ENCODE measurements at places on chromosomes 12 and 14.

DNA sequence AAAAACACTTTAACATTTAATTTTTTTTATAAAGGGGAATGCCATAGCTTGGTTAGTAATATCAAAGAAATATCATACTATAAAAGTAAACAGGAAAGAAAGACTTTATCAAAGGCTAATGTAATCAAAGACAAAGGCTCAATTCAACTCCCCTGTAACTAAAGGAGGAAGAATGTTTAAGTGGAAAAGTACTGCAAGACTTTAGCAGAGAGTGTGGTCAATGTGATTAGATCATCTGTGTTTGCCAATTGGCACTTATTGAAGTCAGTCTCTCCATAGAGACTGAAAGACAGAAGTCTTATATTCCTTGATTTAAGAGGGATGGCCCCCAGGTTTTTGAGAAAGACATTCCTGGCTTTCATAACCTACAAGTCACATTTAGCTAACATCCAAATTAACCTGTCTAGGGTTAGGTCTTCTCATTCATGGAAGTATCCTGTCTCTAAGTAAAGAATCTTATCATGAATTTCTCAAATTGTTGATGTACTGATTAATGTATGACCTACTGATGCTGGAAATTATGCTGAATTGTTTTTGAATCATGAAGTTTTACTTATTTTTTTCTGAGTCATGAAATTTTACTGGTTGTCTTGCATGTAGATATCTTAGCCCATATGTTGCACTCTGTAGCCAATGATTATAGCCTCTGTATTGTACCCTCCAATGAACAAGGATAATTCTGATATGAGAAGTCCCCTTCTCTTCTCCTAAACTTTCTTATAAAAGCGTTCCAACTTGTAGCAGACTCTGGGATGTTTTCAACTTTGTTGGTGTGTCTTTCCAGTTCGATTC, 65.4 kb downstream of the ATXN7L3B start:
- DNase-seq, result no peak

- DNase-seq, result no peak
Observed at GRCh38 chr14:101723061-101723595, 38.4 kb upstream of the PPP2R5C start.

- DNase-seq, result peak; percentile 81
Observed at GRCh38 chr12:12376646-12377448, 20.0 kb downstream of the BORCS5 start.

GRCh38 chr14:91065266-91065665, 4.8 kb upstream of the RPS6KA5 start:
- DNase-seq, result no peak

- DNase-seq, result no peak
Observed at GRCh38 chr14:52071675-52072074, 2.8 kb upstream of the NID2 start.

DNA sequence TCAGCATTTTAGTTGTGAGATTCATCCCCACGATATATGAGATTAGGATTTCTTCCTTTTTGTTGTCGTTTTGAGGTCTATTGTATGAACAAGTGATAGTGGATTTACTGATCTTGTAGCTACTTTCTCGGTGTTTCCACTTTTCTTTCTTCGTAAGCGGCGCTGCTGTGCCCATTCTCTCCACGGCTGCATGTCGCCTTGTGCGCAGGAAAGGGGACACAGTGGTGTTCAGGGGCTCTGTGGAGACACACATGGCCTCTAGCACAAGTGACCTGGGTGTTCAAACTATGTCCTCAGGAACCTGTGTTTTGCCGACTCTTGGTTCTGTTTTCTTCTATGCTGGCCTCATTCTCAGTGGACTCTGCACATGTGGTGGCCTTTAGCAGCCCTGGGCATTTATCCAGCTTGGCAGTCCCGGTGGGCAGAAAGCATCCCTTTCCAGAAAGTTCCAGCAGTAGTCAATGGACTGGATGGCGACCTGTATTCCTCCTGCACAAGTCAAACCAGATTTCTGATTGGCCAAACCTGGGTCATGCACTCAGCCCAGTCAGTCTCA, 18.7 kb downstream of the CKAP4 start:
- DNase-seq, result no peak

DNA sequence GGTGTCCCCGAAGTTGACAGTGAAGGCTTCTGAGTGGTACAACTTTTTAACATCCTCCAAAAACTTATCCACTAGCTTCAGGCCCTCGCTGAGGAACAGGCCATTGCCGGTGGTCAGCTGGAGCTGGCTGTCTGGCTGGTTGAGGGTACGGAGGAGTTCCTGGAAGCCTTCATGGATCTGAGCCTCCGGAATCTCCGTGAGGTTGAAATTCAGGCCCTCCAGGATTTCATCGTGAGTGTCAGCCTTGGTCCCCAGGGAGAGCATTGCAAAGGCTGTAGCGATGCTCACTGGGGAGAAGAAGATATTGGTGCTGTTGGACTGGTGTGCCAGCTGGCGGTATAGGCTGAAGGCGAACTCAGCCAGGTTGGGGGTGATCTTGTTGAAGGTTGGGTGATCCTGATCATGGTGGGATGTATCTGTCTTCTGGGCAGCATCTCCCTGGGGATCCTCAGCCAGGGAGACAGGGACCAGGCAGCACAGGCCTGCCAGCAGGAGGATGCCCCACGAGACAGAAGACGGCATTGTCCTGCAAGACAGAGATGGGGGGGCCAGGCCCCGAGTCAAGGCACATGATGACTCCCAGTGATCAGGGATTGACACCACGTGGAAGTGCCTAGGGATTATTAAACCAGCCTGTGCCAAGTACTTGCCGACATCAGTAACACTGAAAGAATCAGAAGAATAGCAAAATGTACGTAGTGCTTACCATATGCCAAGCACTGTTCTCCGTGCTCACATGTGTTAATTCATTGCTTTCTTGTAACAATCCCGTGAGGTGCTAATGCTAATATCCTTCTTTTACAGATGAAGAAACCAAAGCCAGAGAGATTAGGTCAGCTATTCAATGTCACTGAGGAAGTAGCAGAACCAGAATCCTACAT, 5.4 kb downstream of the SERPINA1 start:
- DNase-seq, result no peak

DNA sequence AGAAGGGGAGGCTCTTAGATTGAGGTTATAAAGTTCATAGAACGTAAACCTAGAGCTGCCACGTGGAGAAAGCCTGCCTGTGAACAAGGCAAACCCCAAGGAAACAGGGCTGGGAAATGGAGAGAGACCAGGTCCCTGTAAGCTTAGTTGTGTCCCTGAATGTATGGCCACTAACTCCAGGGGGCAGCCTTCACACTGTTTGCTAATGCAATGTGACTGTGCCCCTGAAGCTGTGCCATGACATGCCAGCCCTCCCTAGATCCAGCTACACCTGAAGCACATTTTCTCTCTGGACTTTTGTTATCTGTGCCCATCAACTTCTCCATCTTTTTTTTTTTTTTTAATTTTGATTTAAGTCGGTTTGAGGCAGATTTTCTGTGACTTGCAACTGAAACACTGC, 60.6 kb upstream of the TMCC3 start:
- DNase-seq, result no peak

- DNase-seq, result no peak
Observed at GRCh38 chr14:69525896-69526295, 41.4 kb downstream of the PLEKHD1 start.
